ENCODE measurements at places on chromosomes 1 and 21.

- DNase-seq, result no peak
These were observed 83.4 kb downstream of the IGSF21 start for GRCh38 chr1:18191037-18191436.

DNA sequence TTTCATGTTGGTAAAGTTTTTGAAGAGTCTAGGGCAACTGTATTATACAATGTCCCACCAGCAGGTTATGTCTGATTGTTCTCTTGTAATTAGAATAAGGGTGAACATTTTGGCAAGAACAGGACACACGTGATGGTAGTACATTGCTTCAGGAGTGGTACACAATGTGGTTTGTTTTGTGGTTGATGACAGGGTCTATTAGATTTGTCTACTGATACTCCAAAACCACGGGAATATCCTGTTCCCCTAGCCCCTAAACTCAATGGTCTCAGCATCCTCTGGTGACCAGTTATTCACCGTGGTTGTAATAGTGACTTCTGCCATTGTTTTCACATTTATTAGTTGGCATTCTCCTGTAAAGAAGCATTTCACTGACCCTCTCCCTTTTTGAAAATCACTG lies 22.1 kb upstream of the ACTA1 start:
- DNase-seq, result no peak

- no peak for DNase-seq
These were observed 27.2 kb downstream of the SYT6 start for GRCh38 chr1:114126261-114127095.

GRCh38 chr1:56265216-56265615 lies 314.1 kb downstream of the PLPP3 start:
- DNase-seq, result no peak

DNA sequence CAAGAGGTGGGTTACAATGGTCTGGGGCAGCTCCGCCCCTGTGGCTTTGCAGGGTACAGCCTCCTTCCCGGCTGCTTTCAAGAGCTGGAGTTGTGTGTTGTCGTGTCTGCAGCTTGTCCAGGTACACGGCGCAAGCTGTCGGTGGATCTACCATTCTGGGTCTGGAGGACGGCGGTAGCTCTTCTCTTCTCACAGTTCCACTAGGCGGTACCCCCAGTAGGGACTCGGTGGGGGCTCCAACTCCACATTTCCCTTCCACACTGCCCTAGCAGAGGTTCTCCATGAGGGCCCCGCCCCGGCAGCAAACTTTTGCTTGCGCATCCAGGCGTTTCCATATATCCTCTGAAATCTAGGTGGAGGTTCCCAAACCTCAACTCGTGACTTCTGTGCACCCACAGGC lies 12.3 kb upstream of the CDCP2 start:
- DNase-seq, result no peak

DNA sequence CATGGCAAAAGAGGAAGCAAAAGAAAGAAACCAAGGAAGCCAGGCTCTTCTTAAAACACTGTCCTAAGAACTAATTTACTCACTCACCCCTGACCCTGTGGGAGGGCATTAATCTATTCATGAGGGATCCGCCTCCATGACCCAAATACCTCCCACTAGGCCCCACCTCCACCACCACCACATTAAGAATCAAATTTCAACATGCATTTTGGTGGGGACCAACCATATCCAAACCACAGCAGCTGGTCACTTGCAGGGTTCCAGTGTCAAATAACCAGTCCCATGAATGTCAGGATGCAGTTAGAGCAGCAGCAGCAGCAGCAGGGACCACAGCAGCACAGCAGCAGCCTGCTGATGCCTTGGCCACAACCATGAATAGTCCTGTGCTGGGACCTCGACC lies 83.8 kb downstream of the ZC3H11B start:
- DNase-seq, result no peak

GRCh38 chr1:41333146-41333784 lies 28.0 kb upstream of the FOXO6 start:
- no peak for DNase-seq

- no peak for DNase-seq
These were observed 484.3 kb downstream of the LMO4 start for GRCh38 chr1:87812871-87813577.

DNA sequence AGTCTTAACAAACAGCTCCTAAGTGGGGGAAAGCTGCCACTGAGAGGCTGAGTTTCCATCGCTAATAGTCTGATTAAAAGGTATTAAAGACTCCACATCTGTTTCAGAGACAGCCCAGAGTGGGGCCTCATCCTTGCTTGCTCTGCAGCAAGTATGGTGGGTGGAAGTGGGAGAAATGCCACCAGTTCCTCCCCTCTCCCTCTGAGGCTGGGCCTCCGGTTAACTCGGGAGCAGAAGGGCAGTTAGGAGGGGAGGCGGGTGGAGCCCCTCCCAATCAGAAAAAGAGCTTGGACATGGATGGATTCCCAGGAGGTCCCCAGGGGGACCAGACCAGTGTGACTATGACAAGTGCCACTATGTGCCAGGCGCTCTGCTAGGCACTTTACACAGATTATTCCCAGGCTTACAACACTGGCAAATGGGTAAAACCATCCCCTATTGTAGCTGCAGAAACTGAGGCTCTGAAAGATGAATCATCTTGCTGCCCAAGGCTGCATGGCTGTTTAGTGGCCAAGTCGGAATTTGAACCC lies 11.4 kb upstream of the ASCL5 start:
- DNase-seq, result no peak

GRCh38 chr1:147635342-147635741 lies 35.0 kb downstream of the ACP6 start:
- no peak for DNase-seq

GRCh38 chr1:11524465-11525150 lies 45.7 kb downstream of the DISP3 start:
- no peak for DNase-seq

Measured in GM04504 (cell line).